ENCODE measurements at places on chromosomes 3 and 15.
A peak's percentile ranks its signal among the peaks of the same experiment; 100 is the strongest.

DNA sequence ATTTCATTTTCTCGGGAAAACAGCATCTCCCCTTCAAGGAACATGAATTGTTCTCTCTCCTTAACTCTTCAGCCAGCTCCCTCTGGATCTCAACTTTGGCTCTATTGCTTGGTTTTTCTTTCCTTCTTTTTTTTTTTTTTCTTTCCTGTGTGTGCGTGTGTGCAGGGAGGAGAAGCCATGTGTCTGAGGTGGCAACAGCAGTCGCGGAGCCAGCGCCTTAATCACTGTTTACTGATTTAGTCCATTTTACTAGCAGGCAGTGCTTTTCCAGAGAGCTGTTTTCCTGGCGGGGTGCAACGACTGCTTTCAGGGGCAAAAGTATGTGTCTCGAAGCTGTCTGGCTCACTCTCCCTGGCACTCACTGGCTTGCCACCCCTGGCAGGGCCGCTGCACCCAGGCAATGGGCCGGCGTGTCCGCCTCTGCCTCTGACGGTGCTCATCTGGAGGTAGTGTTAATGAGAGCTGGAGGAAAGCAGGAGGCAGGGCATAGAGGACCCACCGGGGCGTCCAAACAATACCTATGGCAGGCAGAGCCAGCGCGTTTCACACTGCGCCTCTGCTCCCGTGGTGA is 835.4 kb upstream of the NR2F2 start:
- DNase-seq = no peak

- DNase-seq = no peak
These were observed 587 bp downstream of the WDR49 start for GRCh38 chr3:167653155-167653554.

DNA sequence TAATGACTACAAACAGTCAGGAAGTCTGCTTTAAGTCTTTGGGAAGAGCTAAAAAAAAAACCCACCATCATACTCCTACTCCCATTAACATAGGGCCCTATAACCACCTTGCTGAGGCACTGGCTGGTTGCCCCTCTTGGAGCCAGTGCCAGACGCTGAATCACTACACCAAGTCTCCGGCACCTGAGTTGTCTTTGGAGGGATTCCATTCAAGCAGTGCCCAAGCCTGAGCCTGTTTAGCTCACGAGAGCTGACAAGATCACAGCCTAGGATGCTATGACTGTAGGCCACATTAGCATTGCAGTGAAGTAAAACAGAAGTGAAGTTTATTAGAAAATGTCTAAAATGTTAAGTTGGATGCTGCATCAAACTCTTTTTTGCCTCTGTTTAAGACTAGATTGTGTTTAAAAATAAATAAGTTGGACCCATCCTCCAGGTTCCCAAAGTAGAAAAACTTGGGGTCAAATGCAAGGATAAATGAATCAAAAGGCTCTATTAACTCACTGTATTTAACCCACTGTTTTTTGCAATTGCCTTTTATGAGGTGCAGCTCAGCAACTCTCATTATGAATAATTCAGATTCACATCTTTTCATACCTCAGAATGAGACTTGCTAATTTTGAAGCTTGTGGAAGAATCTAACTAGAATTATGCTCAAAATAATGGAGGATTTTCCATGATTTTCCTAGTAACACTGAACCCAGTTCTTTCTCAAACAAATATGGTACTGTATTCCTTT is 461.9 kb downstream of the FOXP1 start:
- no peak for DNase-seq

DNA sequence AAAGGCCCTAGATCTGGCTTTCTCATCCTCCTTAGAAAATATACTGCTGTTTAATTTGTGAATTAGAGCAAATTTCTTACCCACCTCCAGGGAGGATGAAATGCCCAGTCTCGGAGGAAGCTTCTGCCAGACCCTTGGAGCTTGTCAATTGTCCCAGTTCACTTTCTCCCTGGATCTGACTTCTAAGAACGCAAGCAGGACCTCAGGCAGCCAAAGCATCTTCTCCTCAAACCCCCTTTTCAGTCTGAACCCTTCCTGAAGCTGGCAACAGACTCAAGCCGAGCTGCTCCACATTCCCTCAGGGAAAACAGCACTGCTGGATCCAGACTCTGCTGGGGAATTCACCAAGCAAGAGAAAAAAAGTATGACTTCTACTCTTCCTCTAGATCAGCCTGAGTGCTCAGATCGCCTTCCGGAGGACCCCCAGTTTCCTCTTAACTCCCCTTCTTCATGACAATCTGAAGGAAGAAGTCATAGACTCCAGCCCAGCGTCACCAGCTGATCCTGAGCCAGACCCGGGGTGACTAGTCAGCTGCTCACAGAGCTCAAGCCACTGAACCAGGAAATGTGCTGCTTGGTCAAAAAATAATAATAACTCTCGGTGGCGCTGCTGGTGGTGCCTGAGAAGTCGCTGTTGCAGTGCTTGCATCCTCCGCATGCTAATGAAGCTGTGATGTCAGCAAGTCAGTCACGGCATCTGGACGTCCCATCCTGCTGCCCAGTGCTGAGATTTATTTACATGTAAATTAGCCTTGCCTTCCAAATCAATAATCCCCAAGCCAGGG is at the start of gene PRICKLE2:
Gene PRICKLE2 (minus strand): TSS at position 641 of the 785 bp plus-strand sequence. CDS start 26,539 bp downstream, outside the sequence.
- DNase-seq = no peak

DNA sequence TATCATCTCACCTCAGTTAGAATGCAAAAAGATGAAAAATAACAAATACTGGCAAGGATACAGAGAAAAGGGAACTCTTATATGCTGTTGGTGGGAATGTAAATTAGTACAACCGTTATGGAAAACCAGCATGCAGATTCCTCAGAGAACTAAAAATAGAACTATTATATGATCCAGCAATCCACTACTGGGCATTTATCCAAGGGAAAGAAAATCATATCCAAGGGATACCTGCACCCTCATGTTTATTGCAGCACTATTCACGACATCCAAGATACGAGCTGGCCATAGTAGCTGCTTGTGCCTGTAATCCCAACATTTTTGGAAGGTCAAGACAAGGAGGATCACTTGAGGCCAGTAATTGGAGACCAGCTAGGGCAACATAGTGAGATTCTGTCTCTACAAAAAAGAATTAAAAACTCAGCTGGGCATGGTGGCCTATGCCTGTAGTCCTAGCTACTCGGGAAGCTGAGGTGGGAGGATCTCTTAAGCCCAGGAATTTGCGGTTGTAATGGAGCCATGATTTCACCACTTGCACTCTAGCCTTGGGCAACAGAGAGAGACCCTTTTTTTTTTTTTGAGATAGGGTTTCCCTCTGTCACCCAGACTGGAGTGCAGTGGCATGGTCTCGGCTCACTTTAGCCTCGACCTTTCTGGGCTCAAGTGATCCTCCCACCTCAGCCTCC is 26.6 kb downstream of the USP50 start:
- DNase-seq = no peak

- no peak for DNase-seq
These were observed 92.1 kb upstream of the PLSCR4 start for GRCh38 chr3:146342989-146343388.

- DNase-seq = no peak
These were observed 19.3 kb downstream of the IL17RD start for GRCh38 chr3:57145852-57146251.

DNA sequence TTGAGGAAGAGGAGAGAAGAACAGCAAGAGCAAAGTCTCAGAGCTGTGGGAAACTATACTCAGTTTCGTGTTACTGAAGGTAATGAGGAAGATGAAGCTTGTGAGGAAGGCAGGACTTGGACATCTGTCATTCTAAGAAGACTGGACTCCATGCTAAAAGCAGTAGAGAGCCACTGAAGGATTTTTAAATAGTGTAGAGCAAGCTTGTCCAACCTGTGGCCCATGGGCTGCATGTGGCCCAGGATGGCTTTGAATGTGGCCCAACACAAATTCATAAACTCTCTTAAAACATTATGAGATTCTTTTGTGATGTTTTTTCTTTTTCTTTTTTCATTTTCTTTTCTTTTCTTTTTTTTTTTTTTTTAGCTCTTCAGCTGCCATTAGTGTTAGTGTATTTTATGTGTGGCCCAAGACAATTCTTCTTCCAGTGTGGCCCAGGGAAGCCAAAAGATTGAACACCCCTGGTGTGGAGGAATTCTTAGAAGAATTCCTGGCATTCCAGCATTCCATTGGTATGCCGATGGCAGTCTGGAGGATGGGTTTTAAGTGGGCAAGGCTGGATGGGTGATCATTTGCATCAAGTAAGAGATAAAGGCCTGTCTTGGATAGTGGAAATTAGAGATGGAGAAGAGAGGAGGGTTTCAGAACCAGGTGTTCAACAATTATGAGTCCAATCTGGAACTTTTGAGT is 6.9 kb upstream of the NFKBIZ start:
- DNase-seq = no peak

DNA sequence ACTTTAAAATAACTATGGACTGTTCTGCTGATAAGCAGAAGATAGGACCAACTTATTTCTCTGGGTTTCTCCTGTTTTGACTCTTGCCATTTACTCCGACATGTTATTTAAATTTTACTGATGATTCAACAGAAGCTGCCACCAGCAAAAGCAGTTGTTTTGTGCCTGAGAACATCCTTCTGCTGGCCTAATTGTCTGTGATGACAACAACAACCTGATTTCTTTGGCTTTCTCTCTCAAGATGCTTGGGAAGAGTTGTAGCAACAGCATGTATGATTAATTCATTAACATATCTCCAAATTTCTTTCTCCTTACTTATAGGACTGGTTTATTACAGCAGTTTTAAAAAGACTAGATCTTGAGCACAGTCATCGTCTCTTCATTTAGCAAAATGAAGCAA is 36.9 kb upstream of the DYNC1LI1 start:
- DNase-seq = no peak

DNA sequence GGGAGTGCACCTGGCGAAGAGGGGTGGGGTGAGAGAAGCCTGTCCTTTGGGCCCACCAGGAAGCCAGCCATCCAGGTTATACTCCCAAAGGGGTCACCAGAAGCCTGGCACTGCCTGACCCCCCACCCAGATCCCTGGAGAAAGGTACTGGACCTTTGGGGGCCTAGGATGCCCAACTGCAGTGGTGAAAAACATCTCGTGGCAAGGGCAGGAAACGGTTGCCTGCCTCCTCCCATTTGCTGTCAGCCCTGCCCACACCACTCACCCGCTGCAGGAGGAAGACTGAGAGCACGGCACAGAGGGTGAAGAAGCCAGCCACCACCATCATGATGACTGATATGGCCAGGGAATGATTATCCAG is 2.2 kb upstream of the ULK3 start:
- DNase-seq = peak; percentile 37

DNA sequence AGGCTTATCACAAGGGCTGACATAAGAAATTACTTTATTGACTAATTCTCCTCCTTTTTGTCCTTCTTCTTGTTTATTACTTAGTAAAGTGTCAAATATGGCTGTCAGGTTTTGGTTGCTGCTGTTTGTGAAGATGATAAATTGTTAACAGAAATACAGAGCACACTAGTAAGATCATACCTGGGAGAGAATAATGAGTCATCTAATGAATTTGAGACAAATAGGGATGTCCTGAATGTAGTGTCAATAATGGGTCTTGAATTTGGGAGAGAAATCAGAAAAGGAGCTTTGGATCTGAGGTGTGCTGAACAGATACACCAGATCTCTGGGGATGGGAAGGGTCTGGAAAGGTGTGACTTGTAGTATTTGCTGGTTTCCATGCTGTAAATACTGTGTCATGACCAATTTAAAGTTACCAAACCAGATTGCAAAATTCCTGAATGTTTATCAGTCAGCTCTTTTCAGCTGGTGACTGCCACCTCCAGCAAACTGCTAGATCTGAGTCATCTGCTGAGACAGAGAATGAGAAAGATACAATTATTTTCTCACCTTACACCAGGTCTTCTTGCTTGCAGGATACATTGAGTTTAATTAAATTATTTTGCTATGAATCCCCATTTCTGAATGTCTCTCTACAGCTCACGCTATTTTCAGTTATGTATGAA is 76.7 kb upstream of the SATB1 start:
- DNase-seq = no peak

DNA sequence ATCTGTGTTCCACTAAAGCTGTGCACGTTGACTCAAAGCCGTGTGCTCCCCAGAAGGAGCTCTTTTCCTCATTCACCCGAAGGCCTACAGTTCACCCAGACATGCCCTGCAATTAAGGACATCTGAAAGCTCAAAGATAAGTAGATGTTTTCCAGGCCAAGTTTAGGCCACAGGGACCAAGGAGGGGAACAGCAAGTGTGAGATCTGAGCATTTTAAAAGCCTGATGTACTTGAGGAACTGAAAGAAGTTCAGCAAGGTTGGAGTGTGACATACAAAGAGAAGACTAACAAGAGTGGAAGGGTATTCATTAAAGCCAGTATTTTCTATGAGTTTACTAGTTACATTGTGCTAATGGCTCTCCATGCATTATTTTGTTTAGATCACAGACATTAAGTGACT is 68.0 kb downstream of the CASR start:
- DNase-seq = no peak

DNA sequence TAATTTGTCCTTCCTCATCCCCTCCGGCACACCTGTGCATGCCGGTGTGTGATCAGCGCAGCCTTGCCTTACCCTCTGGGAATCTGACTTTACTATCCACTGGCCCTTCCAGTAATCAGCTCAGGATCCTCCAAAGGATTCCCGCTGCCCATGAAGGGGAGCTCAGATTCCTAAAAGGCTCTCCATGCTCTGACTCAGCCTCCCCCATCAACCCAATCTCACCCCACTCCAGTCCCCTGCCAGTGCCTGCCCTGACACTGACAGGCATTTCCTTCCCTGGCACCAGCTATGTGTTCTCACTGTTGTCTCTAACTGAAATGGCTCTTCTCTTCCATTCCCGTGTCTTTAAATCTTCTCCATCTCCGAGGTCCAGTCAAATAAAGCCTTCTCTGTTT is 7.3 kb upstream of the BCL2A1 start:
- DNase-seq = no peak

DNA sequence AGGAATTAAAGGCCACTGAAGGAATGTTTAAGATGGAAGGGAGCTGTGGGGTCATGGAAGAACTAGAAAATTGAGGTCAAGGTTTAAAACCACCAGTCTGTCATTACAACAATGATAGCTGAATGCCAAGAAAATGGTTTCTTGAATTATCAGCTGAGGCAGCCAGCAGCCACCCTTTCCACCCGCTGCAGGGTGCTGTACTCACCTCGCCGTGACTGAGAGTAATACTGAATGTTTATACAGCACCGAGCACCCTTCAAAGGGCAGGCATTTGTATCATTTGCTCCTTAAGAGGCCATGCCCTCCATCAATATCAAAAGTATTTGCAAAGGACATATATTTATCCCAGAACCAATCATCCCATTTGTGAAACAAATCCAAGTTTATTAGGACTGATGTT is 402.8 kb downstream of the VPS13C start:
- DNase-seq = no peak
